ENCODE measurements at places on chromosomes 12 and 14.

GRCh38 chr12:65308006-65308405, 29.5 kb downstream of the MSRB3 start:
- H3K36me3 ChIP-seq = no peaks in the 10 kb centered on the region
- no peak overlapping the region for H3K27ac ChIP-seq
- no peak for DNase-seq
- H3K27me3 ChIP-seq = no peaks in the 10 kb centered on the region
- peaks cover 6% of the 10 kb centered on the region for H3K4me1 ChIP-seq
- no peak overlapping the region for H3K4me3 ChIP-seq

GRCh38 chr12:78864870-78865463, 393 bp downstream of the SYT1 start:
- H3K27me3 ChIP-seq = no peaks in the 10 kb centered on the region
- H3K27ac ChIP-seq = no peak overlapping the region
- no peak overlapping the region for H3K4me3 ChIP-seq
- peaks cover 10% of the 10 kb centered on the region for H3K4me1 ChIP-seq
- no peak for DNase-seq

GRCh38 chr12:51938726-51939125, 12.8 kb upstream of the ACVR1B start:
- H3K36me3 ChIP-seq = no peaks in the 10 kb centered on the region
- H3K27ac ChIP-seq = no peak overlapping the region
- no peak overlapping the region for H3K4me3 ChIP-seq
- H3K4me1 ChIP-seq = no peaks in the 10 kb centered on the region

GRCh38 chr12:22670762-22671161, 45.8 kb downstream of the ETNK1 start:
- H3K4me1 ChIP-seq = no peaks in the 10 kb centered on the region
- H3K27me3 ChIP-seq = no peaks in the 10 kb centered on the region
- DNase-seq = no peak

DNA sequence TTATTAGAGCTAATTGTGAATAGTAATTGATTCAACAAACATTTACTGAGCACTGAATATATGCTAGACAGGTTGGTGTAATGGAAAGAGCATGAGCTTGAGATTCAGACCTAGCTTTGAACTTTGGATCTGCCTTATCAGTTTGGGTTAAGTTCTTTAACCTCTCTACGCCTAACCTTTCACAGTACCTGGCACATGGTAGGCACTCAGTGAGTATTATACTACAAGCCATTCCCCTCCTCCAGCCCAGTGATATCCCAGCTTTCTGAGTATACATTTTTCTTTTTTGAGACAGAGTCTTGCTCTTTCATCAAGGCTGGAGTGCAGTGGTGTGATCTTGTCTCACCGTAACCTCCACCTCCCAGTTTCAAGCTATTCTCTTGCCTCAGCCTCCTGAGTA, 32.0 kb downstream of the FAM177A1 start:
- peak overlapping the region; percentile 71 for H3K27ac ChIP-seq
- peaks cover 15% of the 10 kb centered on the region for H3K4me1 ChIP-seq
- H3K27me3 ChIP-seq = no peaks in the 10 kb centered on the region
- no peak overlapping the region for H3K4me3 ChIP-seq

GRCh38 chr14:99280066-99280731, 8.2 kb upstream of the BCL11B start:
- H3K36me3 ChIP-seq = no peaks in the 10 kb centered on the region
- H3K4me1 ChIP-seq = no peaks in the 10 kb centered on the region
- peaks cover 5% of the 10 kb centered on the region for H3K27me3 ChIP-seq
- no peak overlapping the region for H3K4me3 ChIP-seq

DNA sequence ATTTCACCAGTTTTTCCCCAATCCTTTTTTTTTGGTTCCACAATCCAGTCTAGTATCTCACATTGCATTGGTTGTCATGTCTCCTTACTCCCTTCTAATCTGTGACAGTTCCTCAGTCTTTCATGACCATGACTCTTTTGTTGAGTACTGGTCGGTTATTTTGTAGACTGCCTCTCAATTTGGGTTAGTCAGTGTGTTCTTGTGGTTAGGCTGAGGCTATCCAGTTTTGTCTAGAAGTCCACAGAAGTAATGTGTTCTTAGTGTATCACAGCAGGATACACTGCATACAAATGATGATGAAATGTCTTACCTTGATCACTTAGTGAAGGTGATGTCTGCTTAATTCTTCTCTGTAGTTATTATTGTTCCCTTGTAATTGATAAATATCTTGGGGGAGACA, 24.8 kb downstream of the PELI2 start:
- no peaks in the 10 kb centered on the region for H3K4me1 ChIP-seq
- H3K36me3 ChIP-seq = no peaks in the 10 kb centered on the region
- no peak for DNase-seq
- H3K4me3 ChIP-seq = no peak overlapping the region
- H3K27ac ChIP-seq = no peak overlapping the region

DNA sequence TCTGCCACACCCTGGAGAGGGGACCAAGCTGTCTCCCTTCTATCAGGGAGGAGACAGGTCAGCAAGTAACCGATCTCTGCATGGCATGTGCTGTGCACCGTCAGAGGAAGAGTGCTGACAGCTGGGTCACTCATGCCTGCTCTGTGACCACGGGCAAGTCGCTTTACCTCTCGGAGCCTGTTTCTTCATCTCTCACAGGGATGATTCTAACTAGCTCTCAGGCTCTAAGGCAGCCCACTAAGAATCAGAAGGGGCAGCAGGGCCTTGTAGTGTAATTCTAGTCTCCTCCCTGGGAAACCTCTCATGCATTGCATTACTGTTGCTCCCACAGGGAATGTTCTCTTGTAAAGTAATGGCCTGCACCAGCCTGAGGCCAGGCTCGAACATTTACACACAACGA, 11.9 kb downstream of the CD9 start:
- DNase-seq = no peak
- no peaks in the 10 kb centered on the region for H3K27me3 ChIP-seq
- H3K4me3 ChIP-seq = no peak overlapping the region
- H3K36me3 ChIP-seq = no peaks in the 10 kb centered on the region

DNA sequence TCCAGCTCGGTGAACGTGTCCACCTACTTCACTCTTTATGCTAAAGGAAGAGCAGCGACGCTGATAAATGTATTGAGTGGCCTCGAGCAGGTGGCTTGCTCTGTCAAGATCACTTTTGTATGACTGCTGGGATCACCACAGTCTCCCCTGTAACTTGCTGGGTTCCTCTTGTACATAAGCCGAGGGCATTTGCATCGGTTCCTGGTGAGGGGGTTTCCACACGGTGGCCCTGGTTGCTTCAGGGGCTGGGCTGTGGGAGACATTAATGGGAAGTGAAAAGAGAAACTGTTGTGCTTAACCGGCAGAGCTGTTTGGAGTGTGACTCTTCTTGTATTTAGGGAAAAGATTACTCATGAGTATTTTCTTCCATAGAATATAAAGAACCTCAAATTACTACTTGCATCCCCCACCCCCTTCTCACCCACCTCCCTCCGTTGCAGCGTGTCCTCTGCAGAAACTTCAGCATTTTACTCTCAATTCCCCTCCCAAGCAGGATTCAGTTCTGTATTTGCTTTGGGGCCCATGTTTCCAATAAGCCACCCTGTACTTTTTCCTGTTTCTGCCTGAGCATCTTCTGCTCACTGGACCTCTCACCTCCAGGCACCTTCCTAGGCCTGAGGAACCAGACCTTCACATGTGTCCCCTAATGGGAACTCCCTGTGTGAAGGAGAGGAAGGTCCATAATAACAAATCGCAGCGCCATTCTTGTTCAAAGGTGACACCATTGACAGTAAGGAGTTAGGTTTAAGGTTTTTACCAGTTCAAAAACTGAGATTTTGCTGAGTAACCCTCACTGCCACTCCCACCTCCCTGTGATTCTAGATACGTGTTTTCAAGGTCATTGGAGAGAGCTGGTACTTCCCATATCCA, 187.0 kb downstream of the ETV6 start:
- DNase-seq = no peak
- H3K36me3 ChIP-seq = no peaks in the 10 kb centered on the region
- peak overlapping the region; percentile 15 for H3K27ac ChIP-seq
- no peak overlapping the region for H3K4me3 ChIP-seq
- H3K4me1 ChIP-seq = peaks cover 42% of the 10 kb centered on the region

GRCh38 chr12:20128928-20129327, 239.4 kb upstream of the PDE3A start:
- no peak for DNase-seq
- no peak overlapping the region for H3K27ac ChIP-seq
- no peaks in the 10 kb centered on the region for H3K36me3 ChIP-seq

GRCh38 chr12:101945369-101946232, 68.2 kb downstream of the DRAM1 start:
- H3K4me3 ChIP-seq = no peak overlapping the region
- no peak overlapping the region for H3K27ac ChIP-seq
- no peaks in the 10 kb centered on the region for H3K4me1 ChIP-seq
- H3K27me3 ChIP-seq = no peaks in the 10 kb centered on the region
- no peaks in the 10 kb centered on the region for H3K36me3 ChIP-seq
- DNase-seq = no peak

- H3K4me1 ChIP-seq = no peaks in the 10 kb centered on the region
- DNase-seq = no peak
- H3K36me3 ChIP-seq = no peaks in the 10 kb centered on the region
- H3K27ac ChIP-seq = no peak overlapping the region
- H3K27me3 ChIP-seq = no peaks in the 10 kb centered on the region
Observed at GRCh38 chr14:98682726-98683125, 589.3 kb downstream of the BCL11B start.

GRCh38 chr12:32478166-32478565, 78.8 kb downstream of the FGD4 start:
- no peaks in the 10 kb centered on the region for H3K36me3 ChIP-seq
- no peak for DNase-seq
- no peak overlapping the region for H3K4me3 ChIP-seq
- no peaks in the 10 kb centered on the region for H3K27me3 ChIP-seq
- no peaks in the 10 kb centered on the region for H3K4me1 ChIP-seq

- H3K27me3 ChIP-seq = no peaks in the 10 kb centered on the region
- H3K36me3 ChIP-seq = no peaks in the 10 kb centered on the region
- no peak overlapping the region for H3K4me3 ChIP-seq
- peak; percentile 70 for DNase-seq
- H3K27ac ChIP-seq = no peak overlapping the region
Observed at GRCh38 chr12:121769831-121770301, 23.6 kb downstream of the RHOF start.

- DNase-seq = no peak
- no peaks in the 10 kb centered on the region for H3K27me3 ChIP-seq
- no peak overlapping the region for H3K27ac ChIP-seq
- no peaks in the 10 kb centered on the region for H3K4me1 ChIP-seq
- no peak overlapping the region for H3K4me3 ChIP-seq
Observed at GRCh38 chr12:93079271-93079670, 150.2 kb upstream of the EEA1 start.

GRCh38 chr14:37051153-37051552, 121.3 kb downstream of the SLC25A21 start:
- H3K27me3 ChIP-seq = no peaks in the 10 kb centered on the region
- H3K4me1 ChIP-seq = no peaks in the 10 kb centered on the region
- H3K27ac ChIP-seq = no peak overlapping the region
- no peak for DNase-seq

DNA sequence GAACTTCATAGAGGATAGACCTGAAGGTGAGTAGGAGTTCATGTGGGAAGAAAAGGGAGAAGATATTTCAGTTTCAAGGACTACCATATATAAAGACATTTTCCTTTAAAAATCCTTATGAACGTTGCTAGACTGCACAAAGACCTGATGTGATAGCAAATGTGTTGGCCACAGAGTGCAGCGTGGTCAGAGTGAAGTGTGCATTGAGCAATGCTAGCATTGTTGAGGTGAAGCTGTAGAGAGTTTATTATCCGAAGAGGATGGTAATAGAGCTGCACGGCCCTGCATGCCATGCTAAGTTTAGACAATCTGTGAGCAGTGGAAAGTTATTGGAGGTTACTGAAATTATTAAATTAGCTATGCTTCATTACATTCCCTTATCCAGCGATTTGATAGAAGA, 413.0 kb downstream of the CCDC91 start:
- H3K27ac ChIP-seq = no peak overlapping the region
- no peak for DNase-seq
- H3K4me3 ChIP-seq = no peak overlapping the region
- no peaks in the 10 kb centered on the region for H3K4me1 ChIP-seq

DNA sequence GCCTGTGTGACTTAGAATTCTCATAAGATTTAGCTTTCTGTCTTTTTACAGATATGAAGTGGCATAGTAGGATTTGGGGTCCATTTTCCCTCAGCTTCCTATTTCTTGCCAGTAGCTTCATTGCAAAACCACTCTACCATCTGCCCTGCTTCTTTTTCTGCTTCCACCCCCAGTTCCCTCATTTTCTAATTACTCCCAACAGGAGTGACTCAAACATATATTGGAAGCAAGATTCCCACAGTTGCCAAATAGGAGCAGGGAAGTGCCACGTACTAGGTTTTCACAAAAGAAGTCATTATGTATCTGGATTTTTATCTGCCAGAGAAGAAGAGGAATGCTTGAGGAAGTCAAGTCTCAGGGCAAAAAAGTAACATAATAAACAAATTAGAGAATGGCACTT, 64.1 kb downstream of the ANO4 start:
- peaks cover 6% of the 10 kb centered on the region for H3K27me3 ChIP-seq
- no peak overlapping the region for H3K27ac ChIP-seq
- no peak overlapping the region for H3K4me3 ChIP-seq
- no peak for DNase-seq
- no peaks in the 10 kb centered on the region for H3K4me1 ChIP-seq
- no peaks in the 10 kb centered on the region for H3K36me3 ChIP-seq

- H3K27ac ChIP-seq = peak within 1 kb of the TSS; percentile 80
- H3K27me3 ChIP-seq = no peaks in the 10 kb centered on the region
- peaks cover 2% of the 10 kb centered on the region for H3K4me1 ChIP-seq
- H3K36me3 ChIP-seq = no peaks in the 10 kb centered on the region
Observed at GRCh38 chr12:47819896-47820630, at the start of gene HDAC7. HDAC7 (minus strand) TSS chr12:47819903; CDS start chr12:47819785, 118 bp downstream.

- H3K27ac ChIP-seq = peak overlapping the region; percentile 4
- H3K4me1 ChIP-seq = peaks cover 15% of the 10 kb centered on the region
- H3K27me3 ChIP-seq = no peaks in the 10 kb centered on the region
- H3K36me3 ChIP-seq = no peaks in the 10 kb centered on the region
- no peak overlapping the region for H3K4me3 ChIP-seq
Observed at GRCh38 chr12:6377667-6377994, 2.3 kb upstream of the SCNN1A start.
